ENCODE measurements at places on chromosomes 5 and 9. TPM values are rescaled to one million over a fixed set of nuclear protein-coding genes. Genes with fewer than 3 reads are reported as not detected.

GRCh38 chr5:158616707-158617106 lies 483.0 kb downstream of the EBF1 start:
- no peaks in the 10 kb centered on the region for H3K36me3 ChIP-seq
- no peak for DNase-seq
- no peak overlapping the region for H3K27ac ChIP-seq
- H3K4me3 ChIP-seq, result no peak overlapping the region

GRCh38 chr5:71757590-71758543 lies 38.8 kb downstream of the CARTPT start:
- H3K4me3 ChIP-seq, result no peak overlapping the region
- no peaks in the 10 kb centered on the region for H3K36me3 ChIP-seq
- H3K27ac ChIP-seq, result no peak overlapping the region
- peaks cover 33% of the 10 kb centered on the region for H3K27me3 ChIP-seq

DNA sequence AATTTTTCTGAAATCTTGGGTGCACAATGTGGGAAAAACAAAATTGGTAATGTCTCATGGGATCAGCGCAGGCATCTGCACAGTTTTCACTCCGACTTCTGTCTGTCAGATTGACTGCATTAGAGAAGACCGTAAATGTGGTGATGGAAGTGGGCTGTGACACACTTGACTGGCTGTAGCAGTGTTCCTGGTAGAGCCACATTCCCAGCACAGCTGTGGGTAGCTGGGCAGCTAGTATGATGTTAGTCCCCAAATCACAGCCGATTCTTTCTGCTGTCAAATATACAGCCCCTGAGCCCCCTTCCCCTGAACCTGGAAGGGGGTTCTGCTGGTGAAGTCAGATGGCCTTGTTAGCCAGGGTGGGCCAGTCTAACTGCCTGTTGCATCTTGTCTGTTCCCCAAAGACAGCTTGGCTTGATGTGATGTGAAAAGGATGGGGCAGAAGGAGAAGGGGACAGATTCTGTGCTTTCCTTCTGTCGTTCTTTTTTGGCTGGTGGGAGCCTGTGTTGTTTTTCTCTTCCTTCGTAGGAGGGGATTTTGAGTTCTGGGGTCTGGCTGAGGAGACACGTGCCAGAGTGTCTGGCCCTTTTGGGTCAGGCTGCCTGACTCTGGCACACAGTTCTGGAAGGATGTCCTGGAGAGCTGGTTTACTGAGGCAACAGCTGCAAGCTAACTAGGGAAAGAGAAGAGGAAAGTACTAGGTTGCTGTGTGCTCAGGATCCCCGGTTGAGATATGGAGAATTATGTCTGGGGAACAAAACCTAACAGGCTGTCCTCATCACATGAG lies 66.4 kb upstream of the SPRY4 start:
- DNase-seq, result no peak
- H3K4me1 ChIP-seq, result peaks cover 38% of the 10 kb centered on the region
- H3K4me3 ChIP-seq, result no peak overlapping the region
- no peaks in the 10 kb centered on the region for H3K27me3 ChIP-seq
- H3K27ac ChIP-seq, result peak overlapping the region; percentile 87

The SPINK1 gene
- 1.4 TPM for total RNA-seq

DNA sequence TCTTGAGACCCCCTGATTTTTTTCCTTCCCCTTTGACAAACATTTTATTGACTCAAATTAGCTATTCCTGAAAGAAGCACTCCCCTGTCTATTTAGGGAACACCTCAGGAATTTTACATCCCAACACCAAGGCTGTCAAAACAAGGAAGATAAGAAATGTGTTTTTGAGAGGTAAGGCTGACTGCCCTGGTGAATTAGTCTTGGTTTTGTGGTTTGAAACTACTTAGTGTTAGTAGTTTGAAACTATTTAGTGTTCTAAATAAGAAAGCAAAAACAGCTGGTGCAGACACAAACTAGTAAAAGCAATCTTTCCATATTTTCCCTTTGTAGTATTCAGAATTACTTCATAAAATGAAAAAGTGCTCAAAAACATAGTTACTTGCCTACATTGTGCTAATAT lies 120.7 kb downstream of the PCSK1 start:
- H3K27ac ChIP-seq, result no peak overlapping the region
- H3K4me1 ChIP-seq, result peaks cover 4% of the 10 kb centered on the region
- H3K27me3 ChIP-seq, result no peaks in the 10 kb centered on the region
- DNase-seq, result no peak
- no peak overlapping the region for H3K4me3 ChIP-seq
- H3K36me3 ChIP-seq, result peaks cover 5% of the 10 kb centered on the region

GRCh38 chr9:132943651-132944293 lies 644 bp downstream of the TSC1 start:
- DNase-seq, result no peak
- no peaks in the 10 kb centered on the region for H3K27me3 ChIP-seq
- no peaks in the 10 kb centered on the region for H3K36me3 ChIP-seq
- H3K27ac ChIP-seq, result peak overlapping the region; percentile 100

The EFNA5 gene
- 57.5 TPM for total RNA-seq

- no peaks in the 10 kb centered on the region for H3K27me3 ChIP-seq
- H3K27ac ChIP-seq, result no peak overlapping the region
- peaks cover 2% of the 10 kb centered on the region for H3K36me3 ChIP-seq
These were observed 1075.9 kb downstream of the NR2F1-AS1 start for GRCh38 chr5:92505145-92505544.

- no peak for DNase-seq
- peak overlapping the region; percentile 88 for H3K4me3 ChIP-seq
- peaks cover 7% of the 10 kb centered on the region for H3K27me3 ChIP-seq
- H3K27ac ChIP-seq, result peak overlapping the region; percentile 72
- no peaks in the 10 kb centered on the region for H3K36me3 ChIP-seq
These were observed 110.5 kb upstream of the LPCAT1 start for GRCh38 chr5:1634337-1634661.

The GSN gene
- 109 TPM for total RNA-seq

DNA sequence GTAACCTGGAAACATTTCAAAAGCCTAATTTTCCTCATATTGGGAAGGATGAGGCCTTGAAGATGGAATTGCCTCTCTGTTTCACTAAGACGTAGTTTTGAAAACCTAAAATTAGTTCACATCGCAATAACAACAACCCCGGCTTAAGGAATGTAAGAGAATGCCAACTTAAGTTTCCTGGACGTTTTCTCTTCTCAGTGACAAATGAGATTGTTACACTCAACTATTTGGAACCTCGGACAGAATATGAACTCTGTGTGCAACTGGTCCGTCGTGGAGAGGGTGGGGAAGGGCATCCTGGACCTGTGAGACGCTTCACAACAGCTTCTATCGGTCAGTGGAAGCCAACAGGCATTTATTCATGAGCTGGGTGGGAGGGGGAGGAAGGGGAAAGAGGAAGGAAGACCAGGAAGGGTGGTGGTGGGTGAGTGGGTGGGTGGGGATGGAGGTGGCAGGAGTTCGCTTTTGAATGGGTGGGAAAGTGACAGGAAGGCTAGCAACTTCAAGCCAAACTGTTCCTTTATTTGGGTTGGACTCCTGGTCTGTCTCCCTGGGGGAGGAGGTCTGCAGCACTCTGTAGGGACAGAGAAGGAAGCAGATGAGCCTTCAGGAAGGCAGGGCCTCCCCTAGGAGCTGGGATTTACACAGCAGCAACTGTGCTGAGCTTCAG lies 83.4 kb downstream of the TEK start:
- H3K4me1 ChIP-seq, result peaks cover 5% of the 10 kb centered on the region
- H3K36me3 ChIP-seq, result no peaks in the 10 kb centered on the region
- no peak overlapping the region for H3K27ac ChIP-seq
- no peaks in the 10 kb centered on the region for H3K27me3 ChIP-seq

The MAMDC4 gene
- 22.6 TPM for total RNA-seq

DNA sequence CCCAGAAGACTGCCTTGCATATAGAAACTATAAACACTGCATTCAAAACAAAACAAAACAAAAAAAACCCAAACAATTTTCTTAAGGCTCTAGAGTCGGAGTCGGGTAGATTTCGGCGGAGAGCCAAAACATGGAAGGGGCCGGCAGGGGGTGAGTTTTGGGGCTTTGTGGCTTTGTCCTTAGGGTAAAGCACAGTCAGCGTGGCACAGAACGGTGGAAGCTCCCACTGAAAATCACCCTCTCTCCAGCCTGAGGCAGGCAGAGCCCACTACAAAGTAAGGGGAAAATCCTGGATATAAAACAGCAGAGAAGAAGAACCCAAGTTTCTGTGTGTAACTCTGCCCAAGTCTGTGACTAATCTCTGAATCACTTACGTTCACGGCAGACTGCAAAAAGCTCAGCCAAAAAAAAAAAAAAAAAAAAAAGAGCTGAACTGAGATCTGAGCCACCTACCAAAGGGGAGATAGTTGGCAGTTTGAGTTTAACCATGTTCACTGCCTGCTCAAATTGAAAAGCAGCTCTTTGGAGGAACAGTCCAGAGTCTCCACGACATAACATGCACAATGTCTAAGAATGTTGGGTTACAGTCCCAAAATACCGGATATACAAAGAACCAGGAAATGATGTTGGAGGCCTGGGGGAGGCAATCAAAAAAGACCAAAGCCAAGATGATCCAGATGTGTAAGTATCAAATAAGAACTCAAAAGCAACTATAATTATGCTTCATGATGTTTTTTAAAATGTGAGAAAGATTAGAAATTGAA lies 26.6 kb upstream of the OR2K2 start:
- H3K27me3 ChIP-seq, result no peaks in the 10 kb centered on the region
- H3K27ac ChIP-seq, result peak overlapping the region; percentile 64
- H3K4me3 ChIP-seq, result no peak overlapping the region
- no peaks in the 10 kb centered on the region for H3K4me1 ChIP-seq
- DNase-seq, result no peak
- H3K36me3 ChIP-seq, result peaks cover 1% of the 10 kb centered on the region

- H3K27ac ChIP-seq, result no peak overlapping the region
- no peak for DNase-seq
- H3K27me3 ChIP-seq, result no peaks in the 10 kb centered on the region
- peaks cover 11% of the 10 kb centered on the region for H3K36me3 ChIP-seq
These were observed 77.0 kb downstream of the ABCA1 start for GRCh38 chr9:104850786-104851545.

The PCDHB4 gene
- 7.9 TPM for total RNA-seq

The NUDCD2 gene
- total RNA-seq, result 37.2 TPM

The MPDZ gene
- total RNA-seq, result 190 TPM

GRCh38 chr5:10469253-10470050 lies 27.8 kb downstream of the ROPN1L start:
- no peak for DNase-seq
- no peaks in the 10 kb centered on the region for H3K27me3 ChIP-seq
- H3K4me1 ChIP-seq, result peaks cover 18% of the 10 kb centered on the region
- no peak overlapping the region for H3K4me3 ChIP-seq
- H3K36me3 ChIP-seq, result no peaks in the 10 kb centered on the region
- no peak overlapping the region for H3K27ac ChIP-seq

GRCh38 chr9:112443200-112443599 lies 43.4 kb upstream of the KIAA1958 start:
- no peak overlapping the region for H3K27ac ChIP-seq
- H3K36me3 ChIP-seq, result peaks cover 12% of the 10 kb centered on the region
- H3K27me3 ChIP-seq, result no peaks in the 10 kb centered on the region
- no peak overlapping the region for H3K4me3 ChIP-seq

All from mesothelial cell of epicardium (in vitro differentiated cells).